IgD-negative memory B cell (primary cell): ENCODE measurements at places on chromosomes 7 and 10. TPM values are rescaled to one million over a fixed set of nuclear protein-coding genes. Genes with fewer than 3 reads are reported as not detected.

The MARVELD1 gene
- polyA plus RNA-seq: 0.40 TPM

The CYP3A7 gene
- not detected for polyA plus RNA-seq

The NPFFR1 gene
- not detected for polyA plus RNA-seq

The CNPY1 gene
- polyA plus RNA-seq: not detected

The OR2A5 gene
- polyA plus RNA-seq: not detected
